ENCODE measurements at places on chromosomes 4 and X.
A peak's percentile ranks its signal among the peaks of the same experiment; 100 is the strongest.

- peak; percentile 52 for DNase-seq
These were observed 33.0 kb downstream of the GALNTL6 start for GRCh38 chr4:171846232-171846631.

DNA sequence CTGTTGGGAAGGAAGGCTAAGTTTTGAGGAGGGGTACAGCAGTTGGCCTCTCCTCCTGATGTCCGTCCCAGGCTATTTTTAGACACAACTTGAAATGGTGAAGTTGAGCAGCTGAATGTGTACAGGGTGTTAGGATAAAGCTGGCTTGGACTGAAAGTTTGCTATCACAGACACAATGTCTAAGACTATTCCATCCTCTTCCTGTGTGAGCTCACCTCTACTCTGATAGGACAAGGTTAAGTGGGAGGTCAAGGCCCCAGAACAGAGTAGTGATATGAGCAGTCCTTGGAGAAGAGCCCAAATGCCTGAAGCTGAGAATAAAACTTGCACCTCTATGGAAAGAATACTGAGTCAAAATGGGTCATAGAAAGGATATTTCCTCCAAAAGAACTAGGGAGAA lies 4.1 kb downstream of the ATP1B4 start:
- no peak for DNase-seq

DNA sequence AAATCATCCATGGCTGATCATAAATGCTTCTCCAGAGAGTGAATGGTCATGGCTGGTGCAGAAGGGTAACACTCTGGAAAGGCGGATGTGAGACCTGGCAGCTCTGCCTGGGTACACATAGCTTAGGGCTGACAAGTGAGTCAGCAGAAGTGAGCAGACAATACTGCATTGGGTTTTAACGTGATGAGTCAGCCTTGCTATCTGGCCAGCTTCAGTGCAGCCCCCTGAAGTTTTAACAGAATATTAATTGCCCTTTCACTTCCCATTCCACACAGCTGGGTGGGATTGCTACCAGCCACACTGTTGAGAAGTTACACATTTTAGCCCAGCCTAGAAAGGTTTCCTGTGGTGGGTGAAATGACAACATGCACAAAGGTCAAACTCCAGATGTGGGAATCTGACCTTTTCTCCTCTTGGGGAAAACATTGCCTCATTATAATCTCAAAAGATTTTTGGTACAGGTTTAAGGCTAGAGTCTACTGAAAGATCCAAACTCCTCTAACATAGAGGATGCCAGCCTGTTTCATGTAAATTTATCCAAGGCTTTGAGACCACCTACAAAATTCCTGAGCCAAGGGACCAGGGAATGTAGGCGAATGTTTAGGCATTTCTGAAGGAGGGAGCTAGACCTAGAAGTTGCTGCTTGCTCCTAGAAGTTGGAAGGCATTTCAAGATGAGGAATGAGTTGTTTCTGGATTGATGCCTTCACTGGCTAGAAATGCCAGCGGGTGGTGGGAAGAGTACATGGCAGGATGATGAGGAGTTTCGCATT lies 230.3 kb upstream of the PGRMC2 start:
- DNase-seq, result peak; percentile 96

- DNase-seq, result no peak
These were observed 177.8 kb downstream of the NPFFR2 start for GRCh38 chr4:72209600-72209999.
